ENCODE measurements at places on chromosomes 11 and 22.

- DNase-seq, result peak; percentile 28
Observed at GRCh38 chr11:35043936-35044335, 95.0 kb upstream of the CD44 start.

- no peak for DNase-seq
Observed at GRCh38 chr11:71500601-71501021, 26.5 kb upstream of the KRTAP5-7 start.

DNA sequence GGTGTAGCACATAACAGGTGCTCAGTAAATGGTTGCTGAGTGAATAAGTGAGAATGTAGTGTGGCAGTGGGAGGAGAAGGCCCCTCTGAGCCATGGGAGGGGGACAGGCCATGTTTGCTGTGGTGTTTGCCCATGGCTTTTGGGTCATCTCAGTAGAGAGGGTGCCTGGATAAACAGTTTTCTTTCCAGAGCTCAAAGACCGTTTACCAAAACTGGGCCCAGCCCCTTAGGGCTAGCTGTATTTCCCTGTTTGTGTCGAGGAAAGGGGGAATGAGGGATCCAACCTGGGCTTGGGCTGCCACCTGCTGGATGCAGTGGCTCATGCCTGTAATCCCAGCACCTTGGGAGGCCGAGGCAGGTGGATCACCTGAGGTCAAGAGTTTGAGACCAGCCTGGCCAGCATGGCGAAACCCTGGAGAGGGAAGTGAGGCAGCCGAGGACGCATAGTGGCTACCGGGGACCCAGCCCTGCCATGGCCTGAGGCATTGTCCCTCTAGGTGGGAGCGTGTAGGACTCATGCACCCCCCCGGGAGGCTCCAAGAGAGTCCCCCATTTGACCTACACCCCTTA is 8.7 kb upstream of the LTO1 start:
- no peak for DNase-seq

DNA sequence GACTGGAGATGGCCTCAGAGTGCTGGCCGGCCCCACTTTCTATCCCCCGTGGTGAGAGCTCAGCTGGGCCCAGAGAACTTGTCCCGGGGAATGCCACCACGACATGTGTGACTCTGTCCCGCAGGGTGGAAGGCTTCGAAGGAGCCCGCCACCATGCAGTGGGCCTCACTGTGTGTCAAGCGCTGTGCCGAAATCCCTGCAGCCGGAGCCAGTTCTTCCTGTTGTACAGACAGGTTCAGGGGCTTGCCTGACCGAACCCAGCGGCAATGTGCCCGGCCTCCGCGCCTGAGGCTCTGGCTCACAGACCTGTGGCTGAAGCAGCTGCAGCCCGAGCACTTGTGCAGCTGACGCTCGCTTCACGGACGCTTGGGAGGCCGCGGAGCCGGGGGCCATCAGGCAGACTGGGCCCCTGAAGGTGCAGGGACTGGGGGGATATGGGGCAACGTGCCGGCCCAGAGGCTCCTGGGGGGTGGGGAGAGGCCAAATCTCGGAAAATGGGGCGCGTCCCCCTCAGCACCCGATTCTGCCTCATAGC is 650 bp downstream of the PPM1F start:
- DNase-seq, result no peak

DNA sequence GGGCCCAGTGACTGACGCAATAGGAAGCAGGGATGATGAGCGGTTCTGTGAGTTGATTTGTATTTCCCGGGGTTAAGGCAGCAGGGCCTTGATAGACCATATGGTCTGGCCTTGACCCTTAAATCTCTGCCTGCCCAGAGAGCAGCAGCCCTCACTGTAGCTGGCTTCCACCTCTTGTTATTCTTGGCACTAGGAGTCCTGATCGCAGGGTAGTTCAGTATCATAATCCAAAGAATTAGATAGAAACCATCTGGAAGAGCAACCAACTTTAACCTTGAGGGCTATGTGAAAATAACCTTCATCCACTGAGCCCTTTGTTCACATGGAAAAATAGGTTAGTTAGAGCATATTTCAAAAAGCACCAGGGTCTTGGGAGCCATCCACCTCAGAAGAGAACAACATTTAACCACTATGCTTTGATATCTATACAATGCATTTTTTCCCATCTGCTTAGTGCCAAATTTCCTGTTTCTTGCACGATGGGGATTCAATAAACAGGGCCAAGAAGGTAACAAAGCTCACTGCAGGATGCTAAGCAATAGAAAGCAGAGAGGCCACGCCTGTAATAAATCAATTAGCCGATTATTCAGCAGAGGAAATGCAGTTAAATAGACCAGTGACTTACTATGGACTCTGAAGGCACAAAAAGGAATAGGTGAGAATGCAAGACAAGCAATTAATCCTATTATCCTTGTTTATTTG is 761.3 kb downstream of the OPCML start:
- DNase-seq, result no peak

GRCh38 chr11:121389651-121390050 is 62.5 kb upstream of the SORL1 start:
- peak; percentile 47 for DNase-seq

GRCh38 chr22:44369916-44370801 is 57.4 kb upstream of the SHISAL1 start:
- no peak for DNase-seq

DNA sequence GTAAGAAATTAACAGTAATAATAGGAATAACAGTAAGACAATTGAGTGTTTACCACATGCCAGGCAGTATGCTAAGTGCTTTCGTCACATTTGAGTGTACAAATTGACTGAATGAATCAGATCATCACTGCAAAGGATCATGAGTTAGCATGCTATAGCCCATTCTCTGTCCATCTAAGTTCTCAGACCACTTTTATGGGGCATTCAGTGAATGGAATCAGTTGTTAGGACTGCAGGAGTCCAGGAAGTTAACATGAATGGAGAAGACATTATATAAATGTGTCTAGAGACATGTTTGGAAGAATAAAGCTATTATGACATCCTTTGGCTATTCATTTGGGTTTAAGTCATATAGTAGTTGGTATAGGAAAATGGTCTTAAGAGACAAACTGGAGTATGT is 59.9 kb downstream of the NCAM1 start:
- DNase-seq, result no peak

GRCh38 chr11:125464270-125464662 is 31.8 kb downstream of the FEZ1 start:
- no peak for DNase-seq

DNA sequence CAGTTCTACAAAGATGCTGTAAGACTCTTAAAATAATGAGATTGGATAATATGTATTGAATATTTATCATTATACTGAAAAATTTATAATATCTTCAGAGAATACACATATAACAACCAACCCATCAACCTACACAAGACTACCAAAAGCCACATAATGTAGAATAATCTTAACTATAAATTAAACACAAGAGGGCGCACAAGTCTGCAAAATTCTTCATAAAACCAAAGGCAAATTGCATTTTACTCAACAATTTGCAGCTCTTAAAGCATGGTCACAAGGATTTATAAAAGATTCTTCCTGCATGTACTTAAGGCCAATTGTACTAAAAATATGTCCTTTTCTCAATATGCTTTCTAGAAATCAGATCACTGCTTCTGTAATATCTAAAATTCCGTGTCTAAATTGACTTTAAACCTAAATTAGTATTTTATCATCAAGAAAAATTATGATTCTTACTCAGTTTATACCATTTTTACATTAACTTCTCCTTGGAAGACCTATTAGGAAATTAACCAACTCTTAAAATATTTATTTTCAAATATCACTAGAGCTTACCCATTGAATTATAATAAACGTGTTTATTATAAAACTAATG is 79.0 kb downstream of the TTC28 start:
- peak; percentile 44 for DNase-seq

DNA sequence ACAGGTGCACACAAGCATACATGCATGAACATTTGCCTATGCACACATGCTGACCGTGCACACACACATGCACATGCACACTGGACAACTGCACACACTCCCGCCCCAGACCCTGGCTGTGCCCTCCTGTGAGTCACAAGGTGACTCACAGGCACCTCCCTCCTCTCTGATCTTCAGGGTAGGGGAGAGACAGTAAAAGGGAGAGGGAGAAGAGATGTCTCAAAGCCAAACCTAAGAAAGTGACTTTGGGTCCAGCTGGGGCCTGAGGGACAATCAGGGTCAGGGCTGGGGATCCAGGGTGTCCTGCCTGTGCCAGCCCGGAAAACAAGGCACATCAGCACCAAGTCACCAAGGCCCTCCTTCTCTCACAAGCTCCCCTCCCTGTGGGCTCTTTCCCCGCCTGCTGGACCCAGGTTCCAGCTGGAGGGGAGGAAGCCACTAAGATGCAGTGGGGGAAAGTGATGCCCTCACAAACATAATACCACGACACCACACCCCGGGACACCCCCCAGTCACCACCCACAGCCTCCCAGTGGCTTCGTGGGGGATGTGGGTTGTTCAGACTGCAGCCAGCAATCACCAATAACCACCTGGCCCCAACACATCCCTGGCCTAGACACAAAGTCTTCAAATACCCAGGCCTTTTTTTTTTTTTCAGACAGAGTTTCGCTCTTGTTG is 39.3 kb downstream of the PDGFB start:
- no peak for DNase-seq

GRCh38 chr11:115695677-115696364 is 191.6 kb upstream of the CADM1 start:
- no peak for DNase-seq

DNA sequence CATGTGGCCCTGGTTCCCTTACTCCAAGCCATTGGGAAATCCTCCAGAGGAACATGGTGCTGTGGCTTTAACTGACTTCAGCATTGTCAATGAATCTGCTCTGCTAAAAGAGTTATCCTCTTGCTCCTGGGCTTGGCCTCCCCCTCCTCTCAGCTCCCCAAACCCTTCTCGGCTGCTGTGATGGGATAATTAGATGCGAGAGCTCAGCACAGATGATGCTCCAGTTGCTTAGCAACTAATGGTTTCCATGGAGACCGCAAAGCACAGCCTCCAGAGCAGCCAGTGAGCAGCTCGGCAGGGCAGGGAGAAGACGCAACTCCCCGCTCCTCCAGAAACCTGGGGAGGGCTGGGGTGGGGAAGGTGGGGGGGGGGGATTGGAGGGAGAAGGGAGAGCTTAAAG is 2.8 kb upstream of the UPK2 start:
- DNase-seq, result peak; percentile 93
